Central memory CD8-positive, alpha-beta T cell (primary cell): ENCODE measurements at places on chromosomes 11 and 22.

DNA sequence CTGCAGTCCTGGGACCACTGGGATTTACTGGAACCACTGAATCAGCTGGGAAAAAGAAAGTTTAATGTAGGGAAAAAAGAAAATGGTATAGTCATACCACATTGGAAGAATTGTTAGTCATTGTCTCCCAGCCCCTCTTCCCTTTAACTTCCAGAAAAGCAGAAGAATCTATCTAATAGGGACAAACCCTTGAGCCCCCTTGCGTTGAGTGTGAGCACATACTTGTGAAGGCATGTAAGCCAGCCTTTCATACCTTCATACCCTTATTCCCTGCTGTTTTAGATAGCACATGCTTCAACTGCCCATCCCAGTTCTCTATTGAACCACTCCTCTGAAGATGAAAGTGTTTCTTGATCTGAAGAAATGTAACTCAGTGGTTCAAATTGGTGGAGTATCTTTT is 6.6 kb downstream of the TREH start:
- no peak for DNase-seq

GRCh38 chr11:17738151-17738973 is 3.8 kb downstream of the KCNC1 start:
- DNase-seq: no peak

GRCh38 chr11:114925591-114925990 is 247.3 kb downstream of the NXPE2 start:
- no peak for DNase-seq

DNA sequence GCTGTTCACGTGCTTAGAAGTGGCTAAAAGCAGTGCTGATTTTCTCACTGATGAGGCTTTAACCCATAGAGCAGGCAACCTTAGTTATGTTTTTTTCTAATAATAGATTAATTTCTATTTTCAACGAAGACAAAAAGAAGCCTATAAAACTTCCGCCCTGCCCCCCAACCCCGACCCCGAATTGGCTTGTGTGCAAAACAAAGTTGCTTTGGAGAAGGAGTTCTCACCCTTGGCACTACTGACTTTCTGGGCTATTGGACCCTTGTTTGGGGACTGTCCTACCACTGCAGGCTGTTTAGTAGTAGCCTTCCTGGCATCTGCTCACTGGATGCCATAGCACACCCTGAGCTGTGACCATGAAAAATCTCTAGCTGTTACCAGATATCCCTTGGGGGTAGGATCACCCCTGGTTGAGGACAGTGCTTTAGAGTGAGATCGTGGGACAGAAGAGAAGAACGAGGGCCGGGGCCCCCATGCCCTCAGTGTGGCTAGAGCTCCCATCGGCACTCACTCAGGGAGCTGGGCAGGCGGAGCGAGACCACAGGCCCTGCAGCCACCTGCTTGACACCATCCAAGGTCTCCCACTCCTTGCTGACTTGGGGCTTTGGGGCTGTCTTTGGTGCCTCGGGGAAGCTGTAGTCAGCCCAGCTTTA is 16.9 kb downstream of the SLC37A2 start:
- no peak for DNase-seq

DNA sequence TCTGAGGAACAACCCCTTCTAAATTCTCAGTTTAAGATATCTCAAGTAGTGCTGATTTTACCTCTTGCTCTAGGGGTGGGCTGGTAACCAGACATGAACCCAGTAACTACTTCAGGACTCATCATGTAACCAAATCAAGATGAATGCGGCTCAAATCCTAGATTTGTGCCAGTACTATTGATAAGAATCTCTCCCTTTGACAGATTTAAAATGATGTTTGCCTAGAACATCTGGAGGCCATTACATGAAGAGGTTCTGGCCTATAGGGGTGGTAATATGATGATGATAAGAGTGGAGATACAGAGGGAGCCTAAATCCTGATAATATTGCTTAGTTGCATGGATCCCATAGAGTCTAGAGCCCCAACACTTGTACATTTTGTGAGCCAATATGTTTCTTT is 672.6 kb upstream of the ANO5 start:
- DNase-seq: no peak

GRCh38 chr11:65064847-65065240 is 6.5 kb upstream of the NAALADL1 start:
- DNase-seq: no peak

- no peak for DNase-seq
Measured at GRCh38 chr11:64384981-64385944, 26.3 kb downstream of the RPS6KA4 start.

- DNase-seq: no peak
Measured at GRCh38 chr11:74175920-74176319, 4.8 kb downstream of the PPME1 start.

DNA sequence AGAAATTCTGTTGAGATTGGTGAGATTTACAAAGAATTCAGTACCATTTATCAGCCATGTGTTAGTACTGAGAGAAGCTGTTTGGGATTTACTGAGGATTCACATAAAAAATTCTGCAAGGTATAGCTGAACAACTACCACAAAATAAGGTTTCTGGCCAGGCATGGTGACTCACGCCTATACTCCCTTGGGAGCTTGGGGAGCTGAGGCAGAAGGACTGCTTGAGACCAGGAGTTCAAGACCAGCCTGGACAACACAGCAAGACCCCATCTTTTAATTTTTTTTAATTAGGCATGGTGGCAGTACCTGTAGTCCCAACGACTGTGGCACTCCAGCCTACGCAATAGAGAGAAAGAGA is 86.7 kb downstream of the SIK3 start:
- DNase-seq: no peak

DNA sequence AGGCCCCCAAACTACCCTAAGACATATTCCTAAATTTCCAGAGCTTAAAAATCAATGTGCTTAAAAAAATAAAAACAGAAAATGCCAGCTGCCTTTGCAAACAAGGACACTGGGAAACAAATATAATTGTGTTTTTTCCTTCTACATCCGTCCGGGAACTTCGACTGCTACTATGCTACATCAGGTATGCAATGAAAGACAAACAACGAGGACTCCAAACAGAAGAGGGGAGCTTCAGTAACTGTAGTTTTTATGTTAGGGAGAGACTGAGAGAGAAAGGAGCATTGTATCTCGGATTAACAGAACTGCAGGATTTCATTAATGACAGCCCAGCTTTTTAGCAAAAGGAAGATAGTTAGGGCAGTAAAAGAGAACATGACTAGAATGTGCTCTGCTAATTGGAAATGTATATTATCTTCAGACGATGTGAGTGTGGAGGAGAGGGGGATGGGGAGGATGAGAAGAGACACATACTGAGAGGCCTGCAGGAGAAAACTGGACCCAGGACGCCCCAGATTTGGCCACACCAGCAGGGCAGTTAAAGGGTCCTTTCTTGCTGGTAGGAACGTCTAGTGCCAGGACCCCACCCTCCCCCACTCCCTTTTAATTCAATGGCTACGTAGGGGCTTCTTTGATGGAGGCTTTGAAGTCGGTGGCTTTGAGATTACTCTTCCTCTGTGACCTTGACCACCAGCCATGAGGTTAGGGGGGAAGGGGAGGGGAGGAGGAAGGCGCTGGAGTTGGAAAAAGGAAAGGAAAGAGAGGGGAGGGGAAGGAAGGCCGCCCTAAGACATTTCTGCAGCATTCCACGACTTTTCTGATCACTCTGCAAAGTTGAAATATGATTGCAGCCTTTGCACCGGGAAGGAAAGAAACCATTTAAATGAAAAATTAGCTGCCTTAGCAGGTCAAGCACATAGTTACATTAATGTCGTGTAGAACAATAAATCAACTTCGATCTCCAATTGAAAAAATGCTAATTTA is 187.1 kb downstream of the BLID start:
- DNase-seq: no peak

GRCh38 chr22:25053153-25053805 is 100.8 kb downstream of the KIAA1671 start:
- DNase-seq: no peak

- no peak for DNase-seq
Measured at GRCh38 chr11:39102236-39102635, 2357.2 kb downstream of the LRRC4C start.

- DNase-seq: no peak
Measured at GRCh38 chr11:96524475-96524874, 134.7 kb downstream of the JRKL start.

- DNase-seq: no peak
Measured at GRCh38 chr22:49403102-49403501, 424.6 kb downstream of the BRD1 start.

GRCh38 chr11:72585762-72586311 is 88.4 kb downstream of the PDE2A start:
- peak; percentile 44 for DNase-seq

DNA sequence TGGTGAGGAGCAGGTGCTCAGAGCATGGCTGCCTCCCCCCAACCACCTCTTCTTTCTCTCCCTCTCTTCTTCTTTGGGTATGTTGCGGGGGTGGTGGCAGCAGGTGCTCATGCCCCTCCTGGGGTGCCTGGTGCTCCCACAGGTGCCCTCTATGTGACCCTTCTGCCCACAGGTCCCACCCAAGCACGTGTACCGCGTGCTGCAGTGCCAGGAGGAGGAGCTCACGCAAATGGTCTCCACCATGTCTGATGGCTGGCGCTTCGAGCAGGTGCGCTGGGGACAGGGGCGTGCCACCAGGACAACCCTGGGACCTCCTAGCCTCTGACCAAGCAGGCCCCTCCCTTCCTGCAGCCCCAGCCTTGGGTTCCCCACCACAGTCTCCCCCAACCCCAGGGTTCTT is 5.7 kb downstream of the KCTD17 start:
- DNase-seq: no peak

DNA sequence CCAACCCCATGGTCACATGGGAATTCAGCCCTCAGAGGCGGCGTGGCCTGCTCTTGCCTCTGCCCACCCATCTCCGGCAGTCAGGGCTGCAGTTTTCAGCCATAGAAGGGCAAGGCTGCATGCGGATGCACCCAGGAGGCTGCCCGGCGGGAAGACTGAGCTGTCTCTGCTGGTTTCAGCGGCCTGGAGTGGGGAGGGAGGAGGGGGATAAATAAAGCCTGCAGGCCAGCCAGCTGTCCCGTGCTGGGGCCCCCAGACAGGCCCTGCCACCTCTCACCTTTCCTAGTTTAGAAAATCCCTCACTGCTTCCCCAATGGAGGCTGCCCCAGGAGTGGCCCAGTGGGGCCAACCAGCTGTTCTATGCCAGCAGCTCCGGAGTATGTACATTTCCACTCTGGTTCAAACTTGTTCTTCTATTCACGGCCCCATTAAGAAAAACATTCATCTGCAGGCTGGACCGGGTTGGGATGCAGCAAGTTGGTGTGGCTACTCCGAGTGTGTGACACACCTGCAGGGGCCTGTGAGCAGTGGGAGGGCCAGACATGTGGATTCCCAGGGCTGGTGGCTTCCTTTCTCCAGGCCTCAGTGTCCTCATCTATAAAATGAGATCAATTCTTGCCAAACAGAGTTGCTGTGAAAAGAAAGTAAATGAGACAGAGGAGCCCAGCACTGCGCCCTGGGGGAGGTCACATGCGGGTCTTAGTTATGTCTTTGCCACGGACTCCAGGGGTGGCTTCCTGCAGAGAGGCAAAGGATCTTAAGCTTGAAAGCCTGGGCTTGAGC is 5.0 kb downstream of the MICALL1 start:
- no peak for DNase-seq

GRCh38 chr11:129625930-129626329 is 189.7 kb upstream of the TMEM45B start:
- DNase-seq: no peak

GRCh38 chr22:45758603-45759002 is 87.0 kb downstream of the ATXN10 start:
- no peak for DNase-seq

DNA sequence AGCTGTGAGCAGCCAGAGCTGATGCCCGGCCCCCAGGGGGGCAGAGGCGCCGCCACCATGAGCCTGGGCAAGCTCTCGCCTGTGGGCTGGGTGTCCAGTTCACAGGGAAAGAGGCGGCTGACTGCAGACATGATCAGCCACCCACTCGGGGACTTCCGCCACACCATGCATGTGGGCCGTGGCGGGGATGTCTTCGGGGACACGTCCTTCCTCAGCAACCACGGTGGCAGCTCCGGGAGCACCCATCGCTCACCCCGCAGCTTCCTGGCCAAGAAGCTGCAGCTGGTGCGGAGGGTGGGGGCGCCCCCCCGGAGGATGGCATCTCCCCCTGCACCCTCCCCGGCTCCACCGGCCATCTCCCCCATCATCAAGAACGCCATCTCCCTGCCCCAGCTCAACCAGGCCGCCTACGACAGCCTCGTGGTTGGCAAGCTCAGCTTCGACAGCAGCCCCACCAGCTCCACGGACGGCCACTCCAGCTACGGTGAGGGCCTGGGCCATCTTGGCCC is 6.1 kb downstream of the CDC42EP1 start:
- DNase-seq: peak; percentile 42

- no peak for DNase-seq
Measured at GRCh38 chr11:33158596-33159275, 2.5 kb downstream of the CSTF3 start.

GRCh38 chr22:41260871-41261270 is 20.1 kb upstream of the CHADL start:
- DNase-seq: no peak

- DNase-seq: no peak
Measured at GRCh38 chr11:19420868-19421533, 180.3 kb upstream of the E2F8 start.

- DNase-seq: no peak
Measured at GRCh38 chr11:120089036-120090001, 48.6 kb downstream of the TRIM29 start.

- DNase-seq: no peak
Measured at GRCh38 chr11:16938061-16938460, 76.2 kb downstream of the PLEKHA7 start.

DNA sequence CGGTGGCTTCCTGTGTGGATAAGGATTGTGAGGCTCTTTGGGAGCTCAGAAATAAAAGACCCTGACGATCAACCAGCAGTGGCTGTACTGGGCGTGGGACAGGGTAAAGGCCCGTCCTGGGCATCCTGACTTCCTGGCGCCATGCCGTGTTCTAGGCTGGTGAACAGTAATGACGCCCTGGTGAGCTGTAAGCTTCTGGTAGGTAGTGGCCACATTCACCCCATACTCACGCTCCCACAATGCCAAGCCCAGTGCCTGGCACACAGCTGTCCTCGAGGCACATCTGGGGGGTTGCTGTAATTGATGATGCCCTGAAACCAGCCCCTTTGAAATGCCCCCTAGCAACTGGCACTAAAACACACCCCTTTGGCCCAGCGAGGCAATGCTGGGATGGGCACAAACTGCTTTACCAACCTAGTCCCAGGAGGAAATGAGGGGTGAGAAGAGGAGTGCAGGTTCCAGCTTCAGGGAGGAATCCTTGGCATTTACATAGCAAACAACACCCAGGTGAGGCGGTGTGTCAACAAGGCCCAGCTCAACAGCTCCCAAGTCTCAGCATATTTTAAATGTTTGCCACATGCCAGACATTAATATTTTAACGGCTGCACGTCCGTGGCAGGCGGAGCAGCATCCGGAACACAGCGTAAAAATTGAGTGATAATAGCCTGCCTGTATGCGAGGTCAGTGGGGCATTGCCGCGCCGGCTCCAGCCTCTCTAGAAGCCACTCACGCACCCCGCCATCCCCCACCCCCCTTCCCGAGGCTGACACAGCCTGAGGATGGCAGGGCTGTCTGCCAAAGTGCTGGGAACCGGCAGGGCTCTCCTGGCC is 79.3 kb downstream of the DSCAML1 start:
- DNase-seq: no peak

DNA sequence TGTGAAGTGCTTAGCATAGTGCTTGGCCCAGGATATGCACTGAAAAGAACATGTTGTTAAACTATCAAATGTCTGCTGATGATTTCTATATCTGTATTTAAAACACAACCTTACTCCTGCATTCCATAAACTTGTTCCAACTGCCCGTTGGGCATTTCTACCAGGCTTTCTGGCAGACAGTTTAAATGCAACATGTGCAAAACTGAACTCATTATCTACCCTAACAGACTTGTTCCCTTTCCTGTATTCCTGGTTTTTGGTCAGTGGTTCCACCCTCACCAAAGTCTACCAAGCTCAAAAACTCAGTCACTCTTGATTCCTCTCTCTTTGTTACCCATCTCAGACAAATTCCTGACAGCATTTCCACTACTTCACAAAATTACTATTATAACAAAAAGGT is 6.5 kb upstream of the RAB38 start:
- DNase-seq: no peak
